ENCODE measurements at places on chromosomes 7 and 10.
A peak's percentile ranks its signal among the peaks of the same experiment; 100 is the strongest.

DNA sequence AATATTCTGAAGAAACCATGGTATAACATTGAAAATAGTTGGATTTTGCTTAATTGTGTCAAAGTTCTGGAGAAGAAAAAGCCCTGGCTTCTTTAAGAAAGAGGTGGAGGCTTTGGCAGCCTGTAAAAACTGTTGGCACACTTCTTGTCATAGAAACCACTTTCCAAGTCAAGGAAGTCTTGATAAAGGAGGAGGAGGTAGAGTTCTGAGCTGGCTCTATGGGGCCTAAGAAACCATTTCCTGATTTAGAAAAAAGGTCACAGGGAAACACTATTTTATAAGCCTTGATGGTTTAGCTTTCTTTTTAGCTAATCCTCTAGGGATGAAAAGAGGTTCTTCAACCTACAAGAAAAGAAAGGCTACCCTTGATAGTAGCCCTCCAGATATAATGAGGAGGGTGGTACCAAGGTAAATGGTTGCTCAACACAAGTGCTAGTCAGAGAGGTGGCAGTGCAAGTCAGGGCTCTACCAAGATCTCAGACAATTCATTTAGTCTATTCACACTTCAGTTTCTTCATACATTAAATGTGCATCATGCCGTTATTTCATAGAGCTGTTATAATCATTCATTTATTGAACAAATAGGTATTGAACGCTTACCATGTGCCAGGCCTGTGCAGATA lies 346.9 kb downstream of the RNLS start:
- DNase-seq, result no peak

DNA sequence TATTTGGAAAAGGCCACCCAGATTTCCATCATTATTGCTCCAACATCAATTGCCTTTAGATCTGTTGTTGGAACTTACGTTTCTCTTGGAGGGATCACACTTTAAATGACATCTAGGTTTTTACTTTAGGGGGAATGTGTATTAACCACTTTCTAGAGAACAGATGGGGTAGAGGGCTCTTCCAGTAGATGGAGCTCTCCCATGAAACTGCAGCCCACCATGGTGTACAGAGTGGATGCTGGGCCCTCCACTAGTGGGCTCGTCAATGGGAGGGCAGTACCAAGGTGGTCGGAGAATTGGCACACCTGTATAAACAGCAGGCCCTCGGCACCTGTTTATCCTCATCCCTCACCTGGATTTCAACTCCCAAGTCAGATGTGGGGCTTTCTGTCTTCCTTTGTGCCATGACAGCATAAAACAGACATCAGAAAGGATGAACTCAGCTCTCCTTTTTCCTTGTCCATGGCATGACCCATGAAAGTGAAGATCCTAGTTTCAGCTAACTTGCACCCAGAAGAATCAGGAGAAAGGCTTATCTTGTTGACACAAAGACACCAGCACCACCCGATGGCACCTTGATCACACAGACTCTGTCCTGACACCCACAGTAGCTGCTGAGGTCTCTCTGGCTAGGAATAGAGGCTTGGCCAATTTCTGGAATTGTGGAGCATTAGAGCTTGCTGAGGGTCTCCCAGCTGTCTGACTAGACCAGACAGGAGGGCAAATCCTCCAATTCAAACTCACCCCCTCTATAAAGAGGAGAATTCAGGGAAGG lies 150.5 kb downstream of the CYP26A1 start:
- no peak for DNase-seq

GRCh38 chr10:92990615-92991014 lies 70.0 kb upstream of the CYP26C1 start:
- DNase-seq, result no peak

DNA sequence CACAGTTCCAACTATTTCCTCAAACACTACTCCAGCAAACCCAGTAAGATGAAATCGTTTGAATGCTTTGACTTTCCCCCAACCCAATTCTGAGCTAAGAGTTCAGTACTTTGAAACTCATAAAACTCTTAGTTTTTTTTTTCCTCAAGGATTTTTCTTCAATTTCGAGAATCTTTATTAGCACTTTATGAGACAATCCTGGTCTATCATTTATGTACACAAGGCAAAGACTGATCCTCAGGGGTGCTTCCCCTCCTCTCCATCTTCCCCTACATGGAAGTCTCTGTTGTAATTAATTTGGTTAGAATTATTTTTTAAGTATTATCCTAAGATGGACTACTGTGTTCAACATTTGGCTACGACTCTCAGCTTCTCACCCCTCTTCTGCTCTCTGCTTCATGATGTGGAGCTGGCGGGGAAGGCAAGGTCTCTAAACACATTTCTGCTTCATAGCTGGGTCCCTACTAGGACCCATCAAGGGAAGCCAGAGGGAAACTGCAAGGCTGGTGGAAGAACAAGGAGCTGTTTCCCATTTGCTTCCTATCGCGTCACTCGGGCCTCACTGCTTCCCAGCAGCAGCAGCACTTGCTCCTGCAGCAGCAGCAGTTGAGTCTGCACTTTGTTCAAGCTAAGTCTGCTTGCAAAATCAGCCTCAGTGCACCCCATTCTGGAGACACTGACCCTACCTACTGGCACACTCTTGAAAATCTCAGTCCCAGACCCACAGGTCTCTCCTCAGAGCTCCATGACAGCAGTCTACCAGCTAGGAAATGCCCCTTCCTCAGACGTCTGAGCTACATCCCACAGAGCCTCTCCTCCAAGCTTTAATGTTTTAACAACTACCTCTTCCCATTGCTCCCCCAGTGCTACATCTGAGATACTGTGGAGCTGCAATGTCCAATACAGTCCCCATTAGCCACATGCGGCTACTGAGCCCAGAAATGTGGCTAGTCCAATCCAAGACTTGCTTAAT lies 90.0 kb downstream of the CHCHD3 start:
- DNase-seq, result no peak

DNA sequence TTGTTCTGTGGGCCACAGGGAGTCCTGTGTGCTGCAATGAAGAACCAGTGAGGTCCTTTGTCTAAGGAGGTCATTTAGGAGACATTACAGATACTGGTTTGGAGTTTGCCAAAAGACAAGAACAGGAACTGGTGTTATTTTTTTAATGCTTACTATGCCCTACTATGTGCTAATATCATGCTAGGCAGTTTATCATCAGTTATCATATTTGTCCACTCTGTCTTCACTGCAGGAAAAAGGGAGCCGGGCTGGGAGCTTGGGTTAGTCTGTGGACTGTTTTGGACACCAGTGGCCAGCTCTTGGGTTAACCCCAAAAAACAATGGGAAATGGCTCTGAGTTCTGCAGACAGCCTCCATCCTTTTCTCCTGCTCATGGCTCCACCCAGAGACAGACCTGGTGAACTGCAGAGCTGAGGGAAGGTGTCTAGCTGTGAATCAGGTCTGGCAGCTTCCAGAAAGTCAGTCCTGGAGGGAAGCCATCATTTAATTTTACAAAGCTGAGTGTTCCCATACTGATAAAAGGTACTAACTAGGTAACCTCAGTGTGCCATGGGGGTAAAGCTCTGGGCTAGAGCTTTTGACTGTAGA lies 101.2 kb upstream of the ZNF746 start:
- peak; percentile 67 for DNase-seq

GRCh38 chr7:44374007-44374763 lies 48.8 kb upstream of the CAMK2B start:
- no peak for DNase-seq

DNA sequence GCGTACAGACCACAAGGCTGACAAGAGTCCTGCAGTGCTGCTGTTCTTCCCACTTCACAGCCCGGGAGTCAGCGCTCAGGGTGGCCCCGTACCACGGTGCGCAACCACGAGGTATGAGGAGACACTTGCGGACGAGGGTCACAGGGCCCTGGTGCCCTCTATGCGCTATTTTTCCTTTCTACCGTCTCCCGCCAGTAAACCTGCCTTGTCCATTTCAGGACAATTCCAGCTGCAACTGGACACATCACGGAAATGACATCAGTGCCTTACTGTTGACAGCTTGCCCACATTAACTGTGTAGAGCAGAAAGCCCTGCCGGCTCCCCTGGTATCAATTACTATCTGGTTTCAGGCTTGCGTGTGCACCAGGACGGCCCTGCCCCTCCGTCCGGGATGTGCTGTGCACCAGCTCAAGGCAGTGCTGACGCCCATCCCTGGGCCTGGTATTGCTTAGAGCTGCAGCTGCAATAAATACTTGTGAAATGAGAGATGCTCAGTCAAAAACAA lies 65.1 kb downstream of the ZRANB1 start:
- DNase-seq, result no peak

DNA sequence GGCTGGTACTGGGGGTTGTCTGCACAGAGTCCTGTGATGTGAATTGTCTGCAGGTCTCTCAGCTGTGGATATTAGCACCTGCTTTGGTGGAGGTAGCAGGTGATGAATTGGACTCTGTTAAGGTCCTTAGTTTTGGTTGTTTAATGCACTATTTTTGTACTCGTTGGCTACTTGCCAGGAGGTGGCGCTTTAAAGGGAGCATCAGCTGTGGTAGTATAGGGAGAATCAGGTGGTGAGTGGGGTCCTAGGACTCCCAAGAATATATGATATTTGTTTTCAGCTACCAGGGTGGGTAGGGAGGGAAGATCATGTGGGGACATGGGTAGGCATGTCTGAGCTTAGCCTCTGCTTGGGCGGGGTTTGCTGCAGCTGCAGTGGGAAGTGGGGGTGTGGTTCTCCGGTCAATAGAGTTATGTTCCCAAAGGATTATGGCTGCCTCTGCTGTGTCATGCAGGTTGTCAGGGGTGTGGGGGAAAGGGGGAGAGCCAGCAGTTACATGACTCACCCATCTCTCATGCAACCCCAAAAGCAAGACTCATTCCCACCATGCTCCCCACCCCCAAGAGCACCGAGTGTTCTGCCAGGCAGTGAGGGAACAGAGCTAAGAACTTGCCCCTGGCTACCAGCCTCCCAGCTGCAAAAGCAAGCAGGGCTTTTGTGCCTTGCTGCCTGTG lies 53.7 kb upstream of the ZNF273 start:
- no peak for DNase-seq

- DNase-seq, result peak; percentile 74
Observed at GRCh38 chr7:115910541-115911164, 119.9 kb downstream of the TFEC start.

DNA sequence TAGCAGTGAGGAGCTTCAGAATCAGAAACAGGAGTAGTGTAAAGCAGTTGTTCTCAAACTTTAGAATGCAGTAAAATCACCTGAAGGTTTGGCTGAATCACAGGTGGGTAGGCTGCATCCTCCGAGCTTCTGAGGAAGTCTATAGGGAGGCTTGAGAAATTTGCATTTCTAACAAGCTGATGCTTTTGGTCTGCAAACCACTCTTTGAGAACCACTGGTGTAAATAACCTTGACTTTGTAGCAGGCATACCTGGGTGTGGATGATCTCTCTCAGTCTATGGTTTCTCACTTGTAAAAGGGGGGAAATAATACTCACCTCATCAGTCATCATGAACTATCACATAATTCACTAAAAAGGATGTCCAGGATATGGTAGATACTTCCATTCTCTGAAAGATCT lies 118.1 kb downstream of the SRI start:
- no peak for DNase-seq

- no peak for DNase-seq
Observed at GRCh38 chr10:132984801-132985545, 42.6 kb upstream of the CFAP46 start.

GRCh38 chr10:86963341-86963919 lies 4.9 kb upstream of the ADIRF start:
- no peak for DNase-seq

DNA sequence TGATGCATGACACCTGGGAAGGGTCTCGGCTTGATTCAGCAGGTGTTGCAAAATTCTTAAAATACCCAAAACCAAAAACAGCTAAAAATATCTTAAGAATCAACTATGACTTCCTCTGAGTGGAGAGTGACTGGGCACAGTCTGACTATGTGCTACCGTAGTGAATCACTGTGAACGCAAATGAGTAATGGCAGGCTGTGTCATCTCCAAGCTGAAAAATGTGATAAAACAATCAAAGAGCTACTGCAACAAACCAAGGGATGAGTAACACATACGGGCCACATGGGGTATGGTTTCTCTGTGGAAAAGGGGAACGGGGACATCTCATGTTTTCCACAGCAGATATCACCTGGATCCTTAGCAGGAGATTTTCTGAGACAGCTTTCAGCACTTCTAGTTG lies 127.5 kb downstream of the ABCA13 start:
- no peak for DNase-seq

- DNase-seq, result peak; percentile 3
Observed at GRCh38 chr10:71600849-71601248, 118.7 kb downstream of the C10orf105 start.

GRCh38 chr7:87785368-87785995 lies 90.7 kb downstream of the SLC25A40 start:
- no peak for DNase-seq

GRCh38 chr7:135938086-135938485 lies 39.1 kb downstream of the MTPN start:
- DNase-seq, result no peak

GRCh38 chr7:141157138-141157765 lies 83.4 kb downstream of the TMEM178B start:
- DNase-seq, result no peak

DNA sequence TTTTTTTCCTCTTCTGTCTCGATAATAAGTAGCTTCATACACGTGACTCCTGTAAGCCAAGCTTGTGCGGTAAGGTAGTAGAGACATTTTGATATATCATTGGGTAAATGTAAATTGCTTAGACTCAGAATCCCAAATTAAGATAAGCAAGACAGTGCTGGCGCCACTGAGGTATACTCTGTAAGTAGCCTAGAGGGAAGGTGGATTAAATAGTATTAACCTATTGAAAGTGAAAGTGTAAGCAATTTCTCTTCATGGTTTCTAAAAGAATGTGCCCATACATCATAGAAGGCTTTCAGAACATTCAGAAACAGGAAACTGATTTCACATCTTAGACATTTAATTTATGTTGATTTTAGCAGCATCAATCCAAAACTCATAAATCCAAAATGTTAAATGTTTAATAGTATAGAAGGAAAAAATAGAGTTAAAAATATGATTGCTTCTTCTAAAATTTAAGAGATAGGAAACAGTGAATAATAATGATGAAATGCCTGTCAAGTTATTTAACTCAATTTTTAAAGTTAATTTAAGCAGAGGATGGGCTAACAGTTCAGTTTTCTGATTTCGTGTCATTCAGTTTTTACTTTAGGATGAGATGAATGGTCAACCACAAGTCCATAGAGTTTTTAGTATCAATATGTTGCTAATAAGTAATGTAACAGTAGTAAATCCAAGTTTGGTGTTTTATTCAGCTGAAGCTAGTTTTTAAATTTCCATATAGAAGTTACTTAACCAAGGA lies 36.8 kb downstream of the LRRC72 start:
- no peak for DNase-seq

DNA sequence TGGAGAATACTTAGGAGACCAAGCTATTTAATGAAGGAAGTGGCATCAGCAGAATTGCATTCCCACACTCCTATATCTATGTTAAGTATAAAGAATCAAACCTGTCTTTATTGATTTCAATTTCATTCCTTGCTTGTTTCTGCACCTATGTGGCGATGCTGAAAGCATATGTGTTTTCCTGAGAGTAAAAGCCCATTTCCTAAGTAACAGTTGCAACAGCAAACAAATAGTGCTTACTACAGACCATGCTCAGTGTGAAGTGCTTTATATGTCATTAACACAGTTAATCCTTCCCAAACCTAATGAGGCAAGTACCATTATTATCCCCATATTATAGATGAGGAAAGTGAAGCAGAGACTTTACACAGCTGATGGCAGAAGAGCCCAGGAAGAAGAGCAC lies 552.1 kb downstream of the PARD3 start:
- peak; percentile 6 for DNase-seq

GRCh38 chr10:89425000-89425399 lies 10.6 kb downstream of the IFIT5 start:
- DNase-seq, result no peak

- DNase-seq, result no peak
Observed at GRCh38 chr7:150631866-150632864, at the start of gene GIMAP6. TSS of gene GIMAP6 (minus strand) at chr7:150632385. CDS start at chr7:150630142, 2,243 bp downstream.

- no peak for DNase-seq
Observed at GRCh38 chr7:50817561-50817960, 34.9 kb upstream of the GRB10 start.
